ENCODE measurements at places on chromosomes 3 and 15.

DNA sequence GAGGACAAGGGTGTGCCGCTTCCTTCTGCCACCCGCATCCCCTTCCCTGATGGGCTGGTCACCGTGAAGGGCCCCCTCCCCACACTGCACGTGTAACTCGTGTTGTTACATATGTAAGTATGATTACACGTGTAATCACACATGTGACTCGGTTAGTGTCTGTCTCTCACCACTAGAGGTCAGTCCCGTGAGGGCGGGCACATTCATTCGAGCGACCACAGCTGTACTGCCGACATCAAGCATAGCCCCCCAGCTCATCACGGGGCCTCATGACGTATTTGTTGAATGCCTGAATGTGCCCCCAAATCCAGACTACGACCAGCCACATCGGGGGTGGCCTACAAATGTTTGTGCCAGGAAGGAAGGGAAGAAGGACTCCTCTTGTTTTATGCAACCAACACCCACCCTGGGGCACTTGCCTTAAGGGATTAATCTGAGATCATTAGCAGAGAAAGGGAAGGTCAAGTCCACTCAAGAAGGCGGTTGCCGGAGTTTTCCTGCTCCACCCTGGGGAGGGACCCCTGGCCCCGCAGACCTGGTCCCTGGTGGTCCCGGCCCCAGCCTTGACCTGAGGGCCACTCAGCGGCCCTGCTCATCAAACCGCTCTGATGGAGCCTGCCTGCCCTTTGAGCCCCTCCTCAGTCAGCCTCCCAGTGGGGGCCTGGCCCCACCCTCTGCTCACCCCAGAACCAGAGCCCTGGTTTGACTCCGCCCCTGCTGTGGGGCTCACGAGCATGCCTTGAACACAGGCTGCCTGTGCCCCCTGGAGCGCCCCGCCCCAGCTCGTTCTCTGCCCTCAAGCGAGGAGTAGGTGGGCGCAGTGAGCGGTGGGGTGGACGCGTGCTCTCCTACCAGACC lies 52.8 kb downstream of the RGMA start:
- DNase-seq: peak; percentile 66

GRCh38 chr3:62496503-62496902 lies 123.2 kb upstream of the FEZF2 start:
- DNase-seq: no peak

DNA sequence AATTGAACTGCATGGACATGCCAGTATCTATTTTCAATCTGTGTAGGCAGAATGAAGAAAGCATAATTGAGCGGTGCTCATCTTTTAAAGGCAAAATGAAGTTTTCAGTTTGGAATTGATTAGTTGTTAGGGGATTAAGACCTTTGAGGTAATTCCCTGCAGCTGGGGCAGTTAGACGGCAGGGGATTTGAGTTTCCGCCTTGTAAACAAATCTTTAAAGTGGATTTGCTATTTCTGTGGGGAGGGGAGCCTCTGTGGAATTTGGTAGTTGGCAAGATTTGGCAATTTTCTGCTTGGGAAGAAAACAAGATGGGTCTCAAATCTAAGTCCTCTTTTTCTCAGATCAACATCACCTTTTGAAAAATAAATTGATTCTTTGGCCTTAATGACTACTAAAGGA lies 212.5 kb upstream of the CNTN6 start:
- DNase-seq: no peak

- DNase-seq: no peak
These were observed 533.1 kb downstream of the TBL1XR1 start for GRCh38 chr3:176663837-176664831.

DNA sequence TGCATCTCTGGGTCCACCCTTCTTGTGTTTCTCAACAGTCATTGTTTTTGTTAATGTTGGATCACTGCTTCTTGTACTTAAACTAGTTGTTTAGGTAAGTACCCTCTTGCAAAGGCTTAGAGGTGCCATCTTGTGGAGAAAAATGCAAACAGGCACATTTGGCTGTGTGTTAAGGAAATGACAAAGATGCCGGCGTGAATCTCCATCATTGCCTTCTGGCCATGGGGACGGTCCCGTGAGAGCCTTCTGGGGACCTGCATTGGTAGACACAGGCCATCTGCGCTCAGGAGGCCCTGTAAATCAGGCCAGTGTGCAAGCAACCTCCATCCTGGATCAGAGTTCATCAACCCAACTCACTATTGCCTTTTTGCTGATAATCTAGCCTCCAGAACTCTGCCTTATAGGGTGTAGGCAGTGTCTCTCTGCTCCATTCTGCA lies 158.6 kb upstream of the NR2E3 start:
- no peak for DNase-seq

DNA sequence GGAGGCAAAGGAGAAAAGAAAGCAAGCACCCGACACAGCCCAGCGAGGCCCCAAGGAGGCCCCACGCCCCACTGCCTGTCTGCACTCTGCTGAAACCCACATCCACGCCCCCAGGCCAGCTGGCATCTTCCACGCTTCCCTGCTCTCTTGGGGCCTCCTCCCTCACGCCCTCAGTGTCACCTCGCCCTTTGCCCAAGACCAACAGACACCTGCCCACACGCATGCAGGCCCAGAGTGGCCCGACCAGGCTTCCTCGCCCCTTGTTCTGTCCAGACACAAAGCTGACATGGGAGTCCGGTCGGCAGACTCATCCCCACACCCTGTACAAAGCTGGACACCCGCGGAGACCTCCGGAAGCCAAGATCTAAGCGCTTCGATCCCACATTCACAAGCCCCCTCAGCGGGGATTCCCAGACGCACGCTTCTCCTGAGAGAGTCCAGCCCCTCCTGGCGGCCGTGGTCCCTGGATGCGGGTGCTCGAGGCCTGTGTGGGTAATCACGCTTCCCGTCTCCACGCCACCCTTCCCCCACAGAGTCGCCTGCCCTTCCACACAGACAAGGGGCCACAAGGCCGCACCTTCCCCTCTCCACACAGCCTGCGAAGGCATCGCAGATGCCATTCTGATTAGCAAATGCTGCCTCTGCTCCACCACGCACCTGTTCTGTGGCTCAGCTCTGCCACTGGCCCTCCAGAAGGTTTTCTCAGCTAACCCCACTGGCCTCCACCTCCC lies 176.6 kb downstream of the XXYLT1 start:
- DNase-seq: no peak

DNA sequence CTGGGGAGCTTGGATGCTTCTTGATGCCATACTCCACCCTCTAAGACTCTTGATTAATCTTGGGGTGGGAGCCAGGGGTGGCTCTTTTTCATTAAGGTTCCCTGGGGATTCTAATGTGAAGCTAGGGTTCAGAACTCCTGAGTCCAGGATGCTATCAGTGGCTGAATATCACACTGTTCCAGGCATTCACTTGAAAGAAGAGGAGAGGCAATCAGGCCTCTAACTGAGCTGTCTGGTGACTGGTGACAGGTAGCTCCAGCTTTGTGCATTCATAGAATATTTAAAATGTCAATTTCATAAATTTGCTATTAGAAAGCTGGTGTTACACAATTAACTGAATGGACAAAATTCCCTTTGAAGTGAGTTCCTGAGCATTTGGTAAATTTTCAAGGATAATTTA lies 139.0 kb downstream of the CHDH start:
- DNase-seq: no peak

GRCh38 chr3:82261013-82261412 lies 499.6 kb upstream of the GBE1 start:
- no peak for DNase-seq

DNA sequence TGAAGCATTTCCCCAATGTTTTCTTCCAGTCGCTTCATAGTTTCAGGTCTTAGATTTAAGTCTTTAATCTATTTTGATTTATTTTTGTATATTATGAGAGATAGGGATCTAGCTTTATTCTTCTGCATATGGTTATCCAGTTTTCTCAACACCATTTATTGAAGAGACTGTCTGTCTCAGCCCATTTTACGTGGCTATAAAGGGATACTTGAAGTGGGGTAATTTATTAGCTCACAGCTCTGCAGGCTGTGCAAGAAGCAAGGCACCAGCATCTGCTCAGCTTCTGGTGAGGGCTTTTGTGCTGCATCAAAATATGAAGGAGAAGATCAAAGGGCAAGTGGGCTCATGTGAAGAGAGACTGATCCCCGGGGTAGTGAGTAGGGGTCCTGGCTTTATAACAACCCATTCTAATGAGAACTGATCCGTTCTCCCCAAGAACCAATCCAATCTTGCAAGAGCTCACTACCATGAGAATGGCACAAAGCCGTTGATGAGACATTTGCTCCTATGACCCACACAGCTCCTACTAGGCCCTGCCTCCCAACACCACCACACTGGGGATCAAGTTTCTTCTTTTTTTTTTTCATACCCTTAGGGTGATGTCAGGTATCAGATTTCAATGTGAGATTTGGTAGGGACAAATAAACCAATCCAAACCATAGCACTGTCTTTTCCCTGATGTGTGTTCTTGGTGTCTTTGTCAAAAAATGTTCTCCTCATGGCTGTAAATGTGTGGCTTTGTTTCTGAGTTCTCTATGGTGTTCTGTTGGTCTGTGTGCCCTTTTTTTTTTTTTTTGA lies 63.2 kb downstream of the IQGAP1 start:
- DNase-seq: no peak

GRCh38 chr15:85379403-85380131 lies 836 bp upstream of the AKAP13 start:
- no peak for DNase-seq

- no peak for DNase-seq
These were observed 1.3 kb upstream of the IL12A start for GRCh38 chr3:159987291-159987711.

DNA sequence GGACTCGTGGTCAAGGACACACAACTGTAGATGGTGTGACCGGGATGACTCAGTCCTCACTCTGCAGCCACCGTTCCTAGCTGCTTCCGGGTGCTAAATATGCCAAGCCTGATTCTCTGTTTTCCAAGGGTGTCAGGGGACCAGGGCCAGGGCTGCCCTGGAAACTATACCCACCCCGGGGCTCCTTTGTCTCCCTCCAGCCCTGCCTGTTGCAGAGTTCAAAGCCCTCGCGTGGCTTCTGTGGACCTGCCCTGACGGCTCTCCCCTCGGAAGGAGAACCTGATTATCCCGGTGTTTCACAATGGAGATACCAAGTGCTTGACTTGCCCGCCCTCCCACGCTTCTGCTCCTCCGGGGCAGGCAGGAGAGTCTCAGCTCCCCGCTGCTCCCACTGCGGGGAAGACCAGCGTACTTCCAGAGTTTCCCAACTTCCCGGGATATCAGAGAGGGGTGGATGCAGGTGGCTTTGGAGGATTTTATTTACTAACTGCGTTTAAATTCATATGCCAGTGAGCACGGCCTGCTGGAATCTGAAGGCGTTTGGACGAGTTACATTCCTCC lies 125.0 kb downstream of the ASB7 start:
- DNase-seq: no peak

DNA sequence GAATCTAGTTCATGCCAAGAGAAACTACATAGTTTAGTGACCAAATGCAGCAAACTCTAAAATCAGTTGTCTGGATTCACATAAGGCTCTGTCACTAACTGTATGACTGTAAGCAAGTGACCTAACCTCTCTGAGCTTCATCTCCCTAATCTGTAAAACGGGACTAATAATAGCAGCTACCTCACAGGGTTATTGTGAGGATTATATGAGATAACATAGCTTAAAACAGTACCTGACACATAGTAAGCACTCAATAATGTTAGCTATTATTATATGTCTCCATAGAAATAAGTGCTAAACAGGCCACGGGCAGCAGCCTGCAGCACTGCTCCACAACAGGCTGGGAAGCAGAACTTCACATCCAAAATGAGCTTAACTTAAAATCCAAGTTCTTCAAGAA lies 30.2 kb downstream of the NPTN start:
- DNase-seq: no peak

- no peak for DNase-seq
These were observed 828.5 kb upstream of the NECTIN3 start for GRCh38 chr3:110243081-110243480.

DNA sequence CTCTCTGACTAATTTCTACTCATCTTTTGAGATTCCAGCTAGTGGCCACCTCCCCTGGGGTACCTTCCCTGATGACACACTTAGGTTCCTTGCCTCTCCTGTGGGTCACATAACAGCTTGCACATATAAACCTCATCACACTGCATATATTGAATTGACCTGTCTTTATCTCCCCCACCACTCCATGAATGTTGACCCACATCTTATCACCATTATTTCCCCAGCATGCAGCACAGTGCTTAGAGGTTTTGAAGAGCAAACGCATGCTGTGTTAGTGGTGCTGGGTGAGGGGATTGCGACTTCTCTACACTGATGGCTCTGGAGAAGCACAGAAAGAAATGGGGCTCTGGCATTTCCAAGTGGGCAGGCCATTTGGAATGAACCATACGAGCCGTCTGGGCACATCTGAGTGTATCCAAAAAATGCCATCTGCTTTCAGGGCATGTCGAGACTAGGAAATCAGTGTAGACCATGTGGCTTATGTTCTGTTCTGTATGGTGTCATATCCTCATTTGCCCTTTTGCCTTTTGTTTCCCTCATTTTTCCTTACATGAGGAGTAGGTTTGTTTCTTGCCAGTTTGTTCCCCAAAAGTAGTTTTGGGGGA lies 333.2 kb upstream of the TRIM42 start:
- no peak for DNase-seq

GRCh38 chr3:27568393-27568792 lies 84.2 kb upstream of the SLC4A7 start:
- peak; percentile 17 for DNase-seq

- peak; percentile 72 for DNase-seq
These were observed at the start of gene TPM1 for GRCh38 chr15:63041974-63042876. TPM1 (plus strand) TSS chr15:63042747; CDS start chr15:63042830, 83 bp downstream.

DNA sequence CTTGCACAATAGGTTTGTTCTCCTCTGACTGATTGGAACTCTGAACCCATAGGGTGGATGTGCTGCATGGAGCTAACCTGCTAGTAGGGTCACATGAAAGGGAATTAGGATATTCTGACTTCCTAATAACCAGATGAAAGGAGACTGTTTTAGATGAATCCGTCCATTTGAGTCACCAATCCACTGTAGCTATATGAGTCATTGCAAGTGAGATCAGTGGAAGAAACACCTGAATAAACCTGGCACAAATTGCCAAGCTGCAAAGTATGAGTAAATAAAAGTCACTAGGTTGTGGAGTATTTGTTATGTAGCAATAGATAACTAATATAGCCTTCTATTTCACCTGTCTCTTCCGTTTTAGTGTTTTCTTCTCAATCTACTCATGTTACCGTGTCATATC lies 584.4 kb downstream of the PDCD6IP start:
- no peak for DNase-seq

All from pancreas (tissue), 10 donors.